Activated T-helper 1 cell treated with anti-CD3 and anti-CD28 coated beads, Interleukin-2, amount 50 U/mL, for 16 hours (primary cell): ENCODE measurements at places on chromosomes 6 and 20.

GRCh38 chr20:47576516-47577033 is 74.9 kb downstream of the NCOA3 start:
- DNase-seq: no peak

GRCh38 chr6:53734473-53735299 is 60.1 kb upstream of the LRRC1 start:
- DNase-seq: no peak

- DNase-seq: no peak
These were observed at the start of gene CFB for GRCh38 chr6:31945507-31946369. TSS of gene CFB (plus strand) at chr6:31946095. CDS start at chr6:31946222, 127 bp downstream.

DNA sequence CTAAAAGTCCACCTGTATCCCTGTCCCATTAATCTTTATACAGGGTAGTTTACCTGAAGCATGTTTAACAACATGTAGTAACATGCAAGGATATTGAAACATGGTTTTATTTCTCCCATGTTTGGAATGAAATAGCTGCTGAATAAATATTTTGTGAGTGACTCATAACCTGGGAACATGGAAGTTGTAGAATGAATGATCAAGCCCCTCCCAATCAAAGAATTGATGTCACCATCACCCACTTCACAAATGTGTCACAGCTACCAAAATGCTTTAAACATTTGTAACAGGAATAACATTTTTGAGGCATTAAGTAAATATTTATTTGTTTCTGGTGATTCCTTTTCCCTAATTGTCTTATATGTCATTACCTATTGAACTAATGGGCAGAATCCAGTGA is 58.9 kb upstream of the TNFAIP3 start:
- no peak for DNase-seq

DNA sequence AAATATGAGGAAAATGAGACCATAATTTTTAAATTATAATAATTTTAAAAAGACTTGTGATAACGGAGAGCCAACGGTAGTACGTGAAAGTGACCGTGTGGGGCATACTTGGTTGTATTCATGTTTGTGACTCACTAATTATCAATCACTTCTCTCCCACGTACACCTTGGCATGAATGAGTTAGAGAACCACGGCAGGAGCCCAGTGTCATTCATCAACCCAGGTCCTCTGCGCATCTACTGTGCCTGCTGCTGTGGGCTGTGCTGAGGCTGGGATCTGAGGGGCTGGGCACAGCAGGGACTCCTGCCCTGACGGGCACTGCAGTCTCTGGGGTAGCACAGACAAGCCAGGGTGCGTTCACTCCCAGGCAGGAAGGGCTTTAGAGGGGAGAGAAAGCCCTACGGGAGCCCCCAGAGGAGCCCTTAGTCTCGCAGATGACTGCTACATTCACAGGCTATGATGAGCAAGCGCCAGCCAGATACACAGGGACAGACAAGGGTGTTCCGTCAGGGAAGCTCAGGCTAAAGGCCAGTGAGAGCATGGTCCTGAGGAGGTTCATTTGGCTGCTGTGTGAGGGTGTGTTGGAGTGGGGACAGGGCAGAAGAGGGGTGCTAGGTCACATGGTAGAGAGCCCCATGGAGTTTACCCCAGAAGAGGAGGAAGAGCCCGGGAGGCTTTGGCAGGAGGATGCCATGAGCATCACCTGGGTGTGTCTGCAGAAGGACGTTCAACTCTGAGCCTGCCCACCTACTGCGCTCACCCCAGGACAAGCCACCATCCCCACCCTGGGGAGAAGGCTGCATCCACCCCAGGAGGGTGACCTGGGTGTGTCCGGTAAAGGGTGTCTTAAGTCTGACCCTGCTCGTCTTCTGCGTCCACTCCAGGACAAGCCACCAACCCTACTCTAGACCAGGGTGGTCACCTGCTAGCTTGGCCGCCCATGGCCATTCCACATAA is 8.2 kb upstream of the RPS6KA2 start:
- no peak for DNase-seq

GRCh38 chr6:110039981-110040383 is 61.9 kb downstream of the GPR6 start:
- DNase-seq: no peak

DNA sequence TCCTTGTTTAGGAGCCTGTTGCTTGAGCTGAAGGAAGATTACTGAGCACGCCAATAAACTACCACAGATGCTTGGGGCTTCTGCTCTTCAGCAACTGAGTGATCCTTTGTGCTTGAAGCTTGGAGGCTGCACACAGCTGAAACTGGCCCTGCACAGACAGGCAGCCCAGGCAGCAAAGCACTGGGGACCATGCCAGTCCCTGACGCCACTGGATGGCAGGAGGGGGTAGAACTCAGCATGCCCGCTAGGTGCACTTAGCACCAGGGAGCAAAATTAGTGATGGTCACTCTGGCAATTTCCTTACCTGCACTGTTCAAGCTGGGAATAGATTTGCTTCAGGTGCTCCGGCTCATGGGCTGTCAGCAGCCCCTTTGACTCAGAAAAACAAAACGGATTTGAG is 91.5 kb downstream of the FAM50B start:
- DNase-seq: no peak

DNA sequence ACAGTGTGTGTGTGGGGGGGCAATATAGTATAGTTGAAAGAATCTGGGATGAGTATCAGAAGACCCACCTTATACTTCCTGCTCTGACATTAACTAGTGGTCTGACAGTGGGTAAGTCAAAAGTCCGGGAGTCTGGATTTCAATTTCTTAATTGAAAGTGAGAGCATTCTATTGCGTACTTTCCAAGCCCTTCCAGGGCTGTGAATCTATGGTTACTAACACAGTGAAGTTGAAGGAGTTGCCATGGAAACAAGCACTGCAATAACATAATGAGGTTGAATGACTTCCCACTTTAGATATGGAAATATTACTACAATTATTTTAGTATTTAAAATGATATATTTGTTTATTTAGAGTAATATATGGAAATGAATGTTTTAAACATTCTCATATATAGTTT is 80.2 kb downstream of the MLIP start:
- no peak for DNase-seq

DNA sequence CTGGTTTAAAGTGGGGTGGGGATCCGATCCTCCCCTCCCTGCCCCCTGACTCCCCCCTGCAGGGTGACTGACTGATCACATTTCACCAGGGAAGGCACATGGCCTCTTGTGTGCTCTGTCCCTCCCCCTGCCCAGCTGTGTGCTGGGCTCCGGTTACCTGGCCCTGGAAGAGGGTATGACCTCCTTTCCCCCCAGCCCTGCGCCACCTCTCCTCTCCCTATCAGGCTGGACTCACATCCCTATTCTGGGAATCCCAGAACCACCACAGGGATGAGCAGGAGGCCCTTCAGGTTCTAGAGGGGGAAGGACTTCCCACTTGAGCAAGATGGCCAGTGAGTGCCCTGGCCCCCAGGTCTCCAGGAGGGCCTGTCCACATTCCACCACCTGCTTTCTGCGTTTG is 2.1 kb upstream of the IP6K3 start:
- no peak for DNase-seq

DNA sequence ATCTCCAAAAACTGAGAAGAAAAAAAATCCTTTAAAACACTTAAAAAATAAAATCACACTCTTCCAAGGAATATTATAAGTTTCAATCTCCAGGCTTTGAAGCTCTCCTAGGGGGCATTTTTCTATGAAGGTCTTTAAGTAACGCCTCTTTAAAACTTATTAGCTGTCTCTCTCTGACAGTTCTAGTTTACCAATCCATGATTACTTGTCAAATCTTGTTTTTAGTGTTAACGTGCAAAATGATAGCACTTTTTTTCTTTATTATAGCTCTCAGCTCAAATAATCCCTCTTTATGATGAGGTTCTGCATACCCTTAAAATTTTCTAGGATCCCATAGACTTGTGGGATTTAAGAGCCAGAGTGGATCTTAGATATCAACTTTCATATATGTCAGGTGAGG is 369.0 kb downstream of the DOK5 start:
- no peak for DNase-seq

- DNase-seq: no peak
These were observed 102.8 kb downstream of the IRF4 start for GRCh38 chr6:494394-494793.

GRCh38 chr20:47355489-47356219 is 845 bp downstream of the ZMYND8 start:
- DNase-seq: no peak

GRCh38 chr6:139860203-139860602 is 485.8 kb upstream of the CITED2 start:
- no peak for DNase-seq

GRCh38 chr6:15090745-15091384 is 155.0 kb upstream of the JARID2 start:
- no peak for DNase-seq

DNA sequence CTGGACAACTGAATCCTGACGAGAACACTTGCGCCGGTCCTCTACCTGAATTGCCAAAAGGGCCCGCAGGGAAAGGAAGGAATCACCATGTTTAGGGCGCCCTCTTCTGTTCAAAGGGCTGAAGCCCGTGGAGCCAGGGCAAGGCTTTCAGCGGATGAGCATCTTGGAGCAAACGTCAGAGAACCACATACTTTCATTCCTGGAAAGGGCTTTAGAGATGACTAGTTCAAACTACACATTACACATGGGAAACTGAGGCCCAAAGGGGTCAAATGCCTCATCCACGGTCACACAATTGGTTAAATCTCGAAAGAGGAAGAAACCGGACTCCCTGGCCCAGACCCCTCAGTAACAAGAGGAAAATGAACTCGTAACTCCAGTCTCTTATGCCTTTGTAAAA is 11.5 kb upstream of the ZNF133 start:
- peak; percentile 16 for DNase-seq

GRCh38 chr20:18981962-18982539 is 168.5 kb downstream of the SCP2D1 start:
- no peak for DNase-seq

DNA sequence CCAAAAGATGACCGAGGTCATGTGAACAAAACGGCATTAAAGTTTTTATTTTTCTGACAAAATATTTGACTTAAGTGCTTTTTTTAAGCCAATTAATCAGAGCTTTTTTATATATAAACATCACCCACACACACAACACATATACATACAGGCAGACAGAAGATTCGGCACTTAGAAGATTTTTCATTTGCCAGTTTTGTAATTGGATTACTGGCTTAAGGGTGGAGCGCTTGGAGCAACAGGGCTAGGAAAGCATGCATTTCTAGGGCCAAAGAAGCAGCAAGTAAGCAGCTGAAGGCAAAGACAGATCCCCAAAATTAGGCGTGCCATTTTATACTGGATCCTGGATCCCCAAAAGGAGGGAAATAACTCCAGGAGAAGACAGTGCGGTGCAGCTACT is 30.3 kb downstream of the SAMD5 start:
- DNase-seq: no peak
